ENCODE measurements at places on chromosomes 16 and 17.

GRCh38 chr17:7234083-7234951 is at the start of gene DVL2:
TSS of gene DVL2 (minus strand) at chr17:7234517. CDS start at chr17:7234262, 255 bp downstream.
- DNase-seq = peak; percentile 95

GRCh38 chr16:1133271-1133670 is 19.6 kb upstream of the CACNA1H start:
- DNase-seq = no peak

- DNase-seq = no peak
Observed at GRCh38 chr17:63686138-63686685, 13.7 kb downstream of the LIMD2 start.

DNA sequence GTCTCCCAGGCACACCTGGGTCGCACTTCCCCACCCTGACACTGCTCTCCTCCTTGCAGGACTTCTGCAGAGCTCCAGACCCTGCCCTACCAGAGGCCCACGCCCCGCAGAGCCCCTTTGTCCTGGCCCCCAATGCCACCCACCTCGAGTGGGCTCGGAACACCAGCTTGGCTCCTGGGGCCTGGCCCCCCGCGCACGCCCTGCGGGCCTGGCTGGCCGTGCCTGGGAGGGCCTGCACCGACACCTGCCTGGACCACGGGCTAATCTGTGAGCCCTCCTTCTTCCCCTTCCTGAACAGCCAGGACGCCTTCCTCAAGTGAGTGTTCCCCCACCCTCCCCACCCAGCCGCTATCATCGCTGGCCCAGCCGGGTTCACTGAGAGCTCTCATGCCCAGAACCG is 79.6 kb downstream of the MGAT5B start:
- DNase-seq = no peak

- no peak for DNase-seq
Observed at GRCh38 chr17:8489841-8490240, 54.2 kb downstream of the NDEL1 start.

GRCh38 chr17:60396412-60396811 is 4.5 kb upstream of the USP32 start:
- DNase-seq = no peak

DNA sequence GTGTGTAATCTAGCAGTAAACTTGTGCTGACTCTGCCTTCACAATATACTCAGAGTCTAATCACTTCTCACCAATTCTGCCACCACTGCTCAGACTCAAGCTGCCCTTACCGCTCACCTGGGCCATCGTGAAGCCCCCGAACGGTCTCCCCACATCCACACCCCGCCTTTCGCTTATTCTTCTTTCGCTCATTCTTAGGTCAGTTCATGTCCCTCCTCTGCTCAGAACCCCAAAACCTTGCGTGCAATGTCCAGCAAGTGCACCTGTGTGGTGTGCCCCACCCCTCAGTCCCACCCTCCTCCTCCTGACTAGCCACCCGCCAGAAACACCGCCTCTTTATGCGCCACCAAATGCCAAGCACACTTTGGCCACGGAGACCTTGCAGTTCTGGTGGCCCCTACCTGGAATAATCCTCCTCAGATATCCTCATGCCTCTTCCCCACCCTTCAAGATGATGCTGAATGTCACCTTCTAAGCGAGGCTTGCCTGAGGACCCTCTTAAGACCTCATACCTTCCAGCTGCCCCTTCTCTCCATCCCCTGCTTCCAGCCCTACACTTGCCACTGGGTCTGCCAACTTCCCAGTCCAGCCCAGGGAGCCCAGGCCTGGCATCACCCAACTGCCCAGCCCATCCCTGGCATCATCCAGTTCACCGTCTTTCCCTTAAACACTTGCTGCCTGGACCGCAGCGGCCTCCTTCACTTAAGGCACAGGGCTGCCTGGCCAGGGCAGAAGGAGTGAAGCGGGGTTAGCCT is 34.3 kb upstream of the RBFOX3 start:
- no peak for DNase-seq

GRCh38 chr17:7208754-7209460 is 10.7 kb downstream of the DLG4 start:
- no peak for DNase-seq

GRCh38 chr16:50611332-50611934 is 63.2 kb downstream of the NKD1 start:
- DNase-seq = no peak

DNA sequence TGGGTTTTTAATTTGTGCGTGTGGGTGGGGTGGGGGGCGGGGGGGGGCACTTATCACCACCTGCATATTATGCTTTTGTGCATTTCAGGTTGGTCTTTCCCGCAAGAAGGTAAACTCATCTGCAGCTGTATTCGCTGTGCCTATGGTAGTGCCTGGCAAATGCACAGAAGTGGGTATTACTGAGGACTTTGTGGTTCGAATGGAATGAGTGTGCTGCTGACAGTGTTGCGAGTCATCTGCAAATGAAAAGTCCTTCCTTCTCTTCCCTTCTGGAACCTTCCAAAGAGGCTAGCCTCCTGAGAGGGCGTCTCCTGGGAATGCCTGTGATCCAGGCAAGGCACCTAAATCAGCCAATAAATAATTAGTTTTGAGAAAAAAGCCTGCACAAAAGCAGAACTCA is 532.9 kb downstream of the MAF start:
- no peak for DNase-seq

DNA sequence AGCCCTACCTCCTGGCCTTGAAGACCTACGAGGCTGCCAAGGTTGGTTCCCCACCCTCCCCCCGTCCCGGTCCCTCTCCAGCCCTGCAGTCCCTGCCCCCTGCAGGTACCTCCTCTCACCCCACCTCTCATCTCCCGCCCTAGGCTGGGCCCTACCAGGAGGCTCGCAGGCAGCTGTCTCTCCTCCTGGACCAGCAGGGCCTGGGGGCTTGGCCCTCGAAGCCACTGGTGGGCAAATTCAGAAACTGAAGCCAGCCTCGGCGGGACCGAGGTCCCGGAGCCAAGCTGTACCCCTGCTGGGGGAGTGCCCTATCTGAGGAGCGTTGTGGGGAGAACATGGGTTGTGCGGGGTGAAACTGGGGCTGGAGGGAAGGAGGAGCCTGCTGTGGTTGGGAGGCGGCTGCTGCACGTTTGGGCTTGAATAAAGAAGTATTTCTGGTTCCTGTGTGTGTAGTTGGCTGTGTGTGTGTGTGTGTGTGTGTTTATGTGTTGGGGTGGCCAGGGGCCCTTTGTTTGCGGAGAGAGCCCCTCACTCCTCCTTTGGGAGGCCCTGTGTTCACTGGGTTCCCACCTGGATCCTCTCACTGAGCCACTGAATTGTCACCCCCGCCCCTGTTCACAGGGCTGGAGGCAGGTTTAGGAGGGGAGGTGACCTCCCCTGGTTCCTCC is 5.9 kb downstream of the ADAD2 start:
- DNase-seq = no peak

- DNase-seq = no peak
Observed at GRCh38 chr16:967077-967541, 3.7 kb downstream of the LMF1 start.

- no peak for DNase-seq
Observed at GRCh38 chr17:56290802-56291118, 137.5 kb downstream of the ANKFN1 start.

DNA sequence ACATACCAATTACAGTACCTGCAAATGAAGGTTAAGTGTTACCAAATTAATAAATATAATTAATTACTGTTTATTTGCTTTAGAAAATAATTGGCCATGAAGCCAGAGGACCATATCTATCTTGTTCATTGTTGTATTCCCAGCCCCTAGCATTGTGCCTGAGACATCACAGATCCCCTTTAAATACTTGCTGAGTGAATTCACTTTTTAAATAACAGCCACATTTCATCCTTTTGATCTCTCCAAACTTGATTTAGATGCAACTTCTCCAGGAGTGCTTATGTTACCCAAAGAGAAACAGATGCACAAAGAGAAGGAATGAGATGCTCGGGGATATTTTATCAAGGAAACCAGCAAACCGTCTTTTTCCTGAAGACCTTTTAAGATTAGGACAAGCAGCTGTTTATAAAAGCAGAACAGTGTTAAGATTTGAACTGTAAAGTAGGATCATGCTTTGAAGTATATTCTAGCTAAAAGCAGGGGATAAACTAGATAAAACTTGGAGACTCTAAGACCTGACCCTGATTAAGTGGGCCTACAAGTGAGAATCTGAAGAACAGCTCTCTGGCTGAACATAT is 66.3 kb downstream of the CHD9 start:
- no peak for DNase-seq

GRCh38 chr17:66750116-66750515 is 84.8 kb upstream of the CACNG5 start:
- DNase-seq = no peak

GRCh38 chr17:64648234-64648633 is 13.9 kb downstream of the SMURF2 start:
- DNase-seq = no peak

- DNase-seq = no peak
Observed at GRCh38 chr17:19719355-19720209, 3.2 kb upstream of the SLC47A2 start.

Data from naive B cell (primary cell).